Upper lobe of right lung (tissue), 1 donor: ENCODE measurements at places on chromosomes 7 and 10. TPM values are rescaled to one million over a fixed set of nuclear protein-coding genes. Genes with fewer than 3 reads are reported as not detected.

DNA sequence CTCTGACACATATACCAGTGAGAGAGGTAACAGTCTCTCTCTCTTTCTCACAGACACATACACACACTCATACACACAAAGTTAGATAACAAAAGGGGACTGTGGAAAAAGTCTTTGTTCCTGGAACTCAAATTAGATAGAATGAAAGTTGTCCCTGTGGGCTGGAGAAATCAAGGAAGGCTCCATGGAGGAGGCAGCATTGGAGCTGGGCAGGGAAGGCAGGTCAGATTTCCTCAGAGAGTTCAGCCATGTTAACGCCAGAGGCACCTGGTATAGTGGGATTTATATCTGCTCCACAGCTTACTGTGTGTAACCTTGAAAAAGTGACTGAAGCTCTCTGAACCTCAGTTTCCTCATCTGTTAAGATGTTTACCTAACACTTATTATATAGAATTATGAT, 38.7 kb downstream of the LDB3 start:
- no peaks in the 10 kb centered on the region for H3K27me3 ChIP-seq
- H3K4me1 ChIP-seq = peaks cover 4% of the 10 kb centered on the region
- H3K27ac ChIP-seq = no peak overlapping the region
- no peak overlapping the region for H3K4me3 ChIP-seq
- no peaks in the 10 kb centered on the region for H3K36me3 ChIP-seq

DNA sequence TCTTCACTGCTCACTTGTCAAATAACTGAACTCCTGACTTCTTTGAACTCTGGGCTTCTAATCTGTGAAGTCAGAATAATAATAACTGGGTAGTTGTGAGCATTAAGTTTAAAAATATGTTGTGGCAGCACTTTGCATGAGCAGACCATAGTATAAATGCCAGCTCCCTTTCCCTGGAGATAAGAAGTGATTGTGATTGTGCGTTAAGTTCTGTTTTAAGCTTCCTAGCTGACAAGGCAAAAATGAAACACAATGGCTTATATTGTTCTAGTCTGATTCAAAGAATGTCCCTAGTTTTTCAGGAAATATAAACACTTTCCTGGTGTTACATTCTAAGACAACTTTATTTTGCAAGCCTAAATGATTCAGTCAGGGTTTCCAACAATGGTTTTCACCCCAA, 61.8 kb downstream of the PTPRE start:
- H3K36me3 ChIP-seq = no peaks in the 10 kb centered on the region
- no peak for DNase-seq
- H3K4me3 ChIP-seq = no peak overlapping the region
- no peaks in the 10 kb centered on the region for H3K27me3 ChIP-seq
- H3K4me1 ChIP-seq = peaks cover 12% of the 10 kb centered on the region
- no peak overlapping the region for H3K27ac ChIP-seq

The RBP4 gene
- 18.6 TPM for total RNA-seq

DNA sequence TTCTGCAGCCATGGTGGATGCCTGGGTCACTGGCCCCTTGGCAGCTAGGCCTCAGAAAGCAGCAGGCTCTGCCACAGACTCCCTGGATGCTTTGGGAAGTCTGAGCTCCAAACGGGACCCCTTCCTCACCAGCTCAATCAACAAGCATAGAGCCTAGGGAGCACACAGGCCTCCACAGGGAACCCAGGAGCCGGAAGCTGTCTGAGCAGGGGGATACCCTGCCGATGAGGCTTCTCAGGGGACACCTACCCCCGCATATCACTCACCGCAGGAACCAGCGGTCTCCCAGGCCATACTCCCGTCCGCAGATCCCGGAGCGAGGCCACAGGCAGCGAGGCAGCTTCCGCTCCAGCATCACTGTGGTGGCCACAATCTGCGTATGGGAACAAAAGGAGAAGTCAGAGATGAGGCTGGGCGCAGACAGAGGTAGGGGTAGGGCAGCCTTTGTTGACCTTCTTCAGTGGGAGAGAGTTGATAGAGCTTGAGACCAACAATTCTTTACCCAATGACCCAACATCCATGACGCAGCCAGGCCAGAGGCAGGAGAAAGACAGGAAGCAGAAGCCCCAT, 13.4 kb downstream of the TRPV6 start:
- no peak overlapping the region for H3K4me3 ChIP-seq
- H3K27me3 ChIP-seq = no peaks in the 10 kb centered on the region
- no peaks in the 10 kb centered on the region for H3K36me3 ChIP-seq
- no peak for DNase-seq

GRCh38 chr10:83585686-83586085, 553.6 kb upstream of the GHITM start:
- H3K4me3 ChIP-seq = no peak overlapping the region
- no peaks in the 10 kb centered on the region for H3K36me3 ChIP-seq
- H3K27me3 ChIP-seq = no peaks in the 10 kb centered on the region
- H3K27ac ChIP-seq = no peak overlapping the region
- DNase-seq = no peak

GRCh38 chr7:151575410-151575809, 55.7 kb upstream of the RHEB start:
- H3K4me3 ChIP-seq = no peak overlapping the region
- H3K27ac ChIP-seq = no peak overlapping the region
- H3K27me3 ChIP-seq = no peaks in the 10 kb centered on the region
- no peaks in the 10 kb centered on the region for H3K4me1 ChIP-seq
- DNase-seq = no peak
- H3K36me3 ChIP-seq = no peaks in the 10 kb centered on the region

DNA sequence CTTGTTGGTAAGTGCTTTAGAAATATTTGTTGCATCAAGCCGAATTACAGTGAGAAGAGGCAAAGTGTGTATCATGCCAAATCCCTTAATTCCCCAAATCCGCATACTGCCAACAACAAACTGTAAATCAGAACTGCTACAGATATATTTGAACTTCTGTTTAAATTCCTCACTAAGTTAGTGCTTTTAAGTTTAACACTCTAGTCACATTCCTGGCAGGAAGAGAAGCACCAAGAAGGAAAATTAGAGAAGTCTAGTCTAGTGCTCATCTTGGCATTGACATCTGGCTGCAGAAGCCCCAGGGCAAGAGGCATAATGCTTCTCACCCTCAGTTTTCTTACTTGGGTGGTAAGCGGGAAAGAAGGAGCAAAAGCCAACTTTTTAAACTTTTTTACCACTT, 343.5 kb downstream of the GPR37 start:
- no peaks in the 10 kb centered on the region for H3K4me1 ChIP-seq
- H3K27me3 ChIP-seq = no peaks in the 10 kb centered on the region
- no peak for DNase-seq
- no peaks in the 10 kb centered on the region for H3K36me3 ChIP-seq
- H3K4me3 ChIP-seq = no peak overlapping the region

DNA sequence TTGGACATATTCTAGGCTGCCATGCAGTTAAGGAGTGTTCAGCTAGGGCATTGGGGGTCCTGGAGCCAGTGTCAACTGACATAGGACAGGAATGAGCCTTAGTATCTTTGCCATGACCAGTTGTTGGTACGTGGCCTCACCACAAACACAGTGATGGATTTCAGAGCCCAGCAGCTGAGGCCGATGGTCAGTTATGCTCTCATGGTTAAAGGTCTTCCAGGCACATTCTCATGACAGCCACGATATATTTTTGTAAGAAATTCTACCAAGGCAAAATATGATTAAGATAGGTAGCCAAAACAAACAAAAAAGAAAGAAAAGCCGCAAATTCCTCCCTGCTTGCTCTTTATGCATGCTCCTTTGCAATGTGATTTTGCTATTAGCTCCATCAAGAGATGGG, 47.8 kb downstream of the CDHR3 start:
- H3K4me1 ChIP-seq = peaks cover 8% of the 10 kb centered on the region
- H3K27me3 ChIP-seq = no peaks in the 10 kb centered on the region
- no peak overlapping the region for H3K4me3 ChIP-seq
- DNase-seq = no peak
- H3K36me3 ChIP-seq = no peaks in the 10 kb centered on the region
- H3K27ac ChIP-seq = no peak overlapping the region

DNA sequence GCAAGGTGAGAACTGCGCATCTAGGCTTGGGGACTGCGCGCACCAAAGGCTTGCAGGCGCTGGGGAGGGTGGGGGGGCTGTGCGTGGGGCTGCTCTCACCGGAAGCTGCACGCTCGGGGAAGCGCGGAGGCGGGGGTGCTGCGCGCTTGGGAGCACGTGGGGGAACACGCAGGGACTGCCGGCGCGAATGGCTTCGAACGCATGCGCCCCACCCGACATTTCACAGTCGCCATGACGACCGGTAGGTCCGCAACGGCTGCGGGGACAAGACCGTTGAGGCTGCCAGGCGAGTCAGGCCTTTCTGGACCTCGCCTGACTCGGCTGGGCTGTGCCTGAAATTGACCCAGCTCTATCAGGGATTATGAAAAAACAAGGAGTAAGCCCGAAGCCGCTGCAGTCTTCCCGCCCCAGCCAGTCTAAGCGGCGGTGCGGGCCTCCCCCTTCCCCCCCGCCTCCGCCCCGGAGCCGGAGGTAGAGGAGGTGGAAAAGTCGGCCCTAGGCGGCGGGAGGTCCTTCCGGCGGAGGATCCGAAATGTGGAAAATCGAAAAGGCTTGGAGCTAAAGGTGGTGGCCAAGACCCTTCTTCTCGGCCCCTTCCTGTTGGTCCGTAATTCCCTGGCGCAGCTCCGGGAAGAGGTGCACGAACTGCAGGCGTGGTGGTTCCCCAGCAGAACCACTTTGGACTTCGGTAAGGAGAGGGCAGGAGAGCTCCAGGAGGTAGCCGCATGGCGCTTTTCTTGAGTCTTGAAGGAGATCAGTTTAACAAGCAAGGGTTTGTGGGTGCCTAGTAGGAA, 34.9 kb upstream of the STEAP1 start:
- H3K27me3 ChIP-seq = peaks cover 12% of the 10 kb centered on the region
- no peak overlapping the region for H3K27ac ChIP-seq
- H3K36me3 ChIP-seq = no peaks in the 10 kb centered on the region
- peak overlapping the region; percentile 45 for H3K4me3 ChIP-seq
- DNase-seq = peak; percentile 65

DNA sequence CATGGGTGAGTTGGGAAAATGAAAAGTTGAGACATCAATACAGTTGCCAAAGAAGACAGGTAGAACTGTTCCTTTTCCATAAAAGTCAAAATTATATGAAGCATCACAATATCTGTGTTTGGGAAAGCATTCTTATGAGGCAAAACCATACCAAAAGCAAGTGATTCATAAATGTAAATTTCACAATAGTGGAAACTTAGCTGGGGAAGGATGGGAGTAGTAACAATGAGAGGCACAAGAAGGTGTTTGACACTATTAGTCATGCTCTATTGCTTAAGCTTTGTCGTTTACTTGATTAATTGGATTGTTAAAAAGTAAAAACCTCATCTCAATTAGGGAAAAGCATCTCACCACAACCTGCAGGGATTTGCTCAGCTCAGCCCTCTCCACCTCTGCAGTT, 240.2 kb downstream of the C7orf25 start:
- H3K27ac ChIP-seq = no peak overlapping the region
- H3K4me3 ChIP-seq = no peak overlapping the region
- H3K4me1 ChIP-seq = no peaks in the 10 kb centered on the region
- DNase-seq = no peak
- H3K27me3 ChIP-seq = no peaks in the 10 kb centered on the region
- H3K36me3 ChIP-seq = no peaks in the 10 kb centered on the region

GRCh38 chr10:26555719-26556368, 117.7 kb downstream of the APBB1IP start:
- DNase-seq = no peak
- H3K27ac ChIP-seq = peak overlapping the region; percentile 39
- H3K4me1 ChIP-seq = peaks cover 9% of the 10 kb centered on the region
- no peak overlapping the region for H3K4me3 ChIP-seq
- H3K36me3 ChIP-seq = peaks cover 6% of the 10 kb centered on the region

- peaks cover 40% of the 10 kb centered on the region for H3K36me3 ChIP-seq
- H3K4me3 ChIP-seq = no peak overlapping the region
- no peaks in the 10 kb centered on the region for H3K4me1 ChIP-seq
- DNase-seq = no peak
- H3K27me3 ChIP-seq = no peaks in the 10 kb centered on the region
- H3K27ac ChIP-seq = no peak overlapping the region
These were observed 4.8 kb upstream of the ZNF783 start for GRCh38 chr7:149257146-149257545.

GRCh38 chr7:159144758-159145489, at the start of gene VIPR2:
Gene VIPR2 (minus strand): TSS chr7:159144867. CDS start chr7:159144771, 96 bp downstream.
- H3K27ac ChIP-seq = no peak within 1 kb of the TSS
- H3K27me3 ChIP-seq = peaks cover 45% of the 10 kb centered on the region
- H3K4me1 ChIP-seq = peaks cover 10% of the 10 kb centered on the region
- no peak for DNase-seq
- peak within 1 kb of the TSS; percentile 48 for H3K4me3 ChIP-seq

The CPED1 gene
- 39.2 TPM for total RNA-seq

DNA sequence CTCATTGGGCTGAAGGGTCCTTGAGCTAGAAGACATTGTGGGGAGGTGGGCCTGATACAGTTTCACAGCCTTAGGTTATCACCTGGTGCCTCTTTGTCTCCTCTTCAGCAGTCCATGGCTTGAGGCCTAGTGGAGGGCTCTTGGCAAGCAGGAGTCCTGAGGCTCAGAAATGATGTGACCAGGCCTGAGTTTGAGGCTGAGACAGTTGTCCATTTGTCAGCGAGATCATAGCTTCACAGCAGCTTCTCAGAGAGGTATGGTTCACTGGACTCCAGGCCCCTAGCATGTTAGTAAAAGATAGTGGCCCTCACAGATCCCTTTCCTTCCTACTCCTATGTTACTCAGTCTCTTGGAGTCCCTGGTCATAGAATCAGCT, 19.1 kb downstream of the SUFU start:
- H3K4me1 ChIP-seq = no peaks in the 10 kb centered on the region
- no peaks in the 10 kb centered on the region for H3K27me3 ChIP-seq

DNA sequence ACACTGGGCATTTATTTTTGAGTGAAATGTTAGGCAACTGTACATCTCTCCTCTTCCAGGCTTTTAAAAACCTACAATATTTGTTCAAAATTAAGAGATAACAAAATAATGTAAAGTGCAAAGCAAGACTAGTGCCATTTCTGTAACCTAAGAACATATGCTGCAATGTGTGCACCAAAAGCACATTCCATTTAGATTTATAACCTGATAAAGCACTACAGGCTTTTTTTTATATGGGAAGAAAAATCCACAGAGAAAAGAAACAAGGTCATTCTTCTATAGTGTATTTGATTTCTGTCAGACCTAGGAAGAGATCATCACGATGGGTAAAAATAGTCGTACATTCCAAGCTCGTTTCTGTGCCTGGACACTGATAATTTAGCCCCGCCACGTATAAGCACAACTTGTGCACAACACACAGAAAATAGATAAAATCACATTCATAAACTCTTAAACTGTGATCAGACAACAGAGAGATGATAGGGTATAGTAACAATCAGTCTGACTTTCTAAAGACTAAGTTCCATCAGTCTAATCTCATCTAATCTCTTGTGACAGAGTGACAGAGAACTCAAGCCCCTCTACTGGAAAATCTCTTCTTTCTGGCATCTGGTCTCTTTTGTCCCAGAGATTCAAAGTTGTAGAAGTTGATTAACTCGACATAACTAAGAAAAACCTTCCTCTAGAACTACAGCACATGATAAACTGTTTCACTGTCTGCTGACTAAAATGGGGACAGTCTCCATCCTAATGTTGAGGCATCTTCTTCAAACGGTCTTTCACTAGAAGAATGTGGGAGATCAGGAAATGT, 6.7 kb downstream of the LAMB1 start:
- no peak overlapping the region for H3K27ac ChIP-seq
- H3K36me3 ChIP-seq = peaks cover 8% of the 10 kb centered on the region
- peaks cover 17% of the 10 kb centered on the region for H3K4me1 ChIP-seq
- no peak for DNase-seq
- H3K27me3 ChIP-seq = peaks cover 3% of the 10 kb centered on the region
- no peak overlapping the region for H3K4me3 ChIP-seq
